ENCODE measurements at places on chromosomes 4 and X.

GRCh38 chrX:41449131-41449530 is 2.0 kb downstream of the NYX start:
- no peak for DNase-seq

DNA sequence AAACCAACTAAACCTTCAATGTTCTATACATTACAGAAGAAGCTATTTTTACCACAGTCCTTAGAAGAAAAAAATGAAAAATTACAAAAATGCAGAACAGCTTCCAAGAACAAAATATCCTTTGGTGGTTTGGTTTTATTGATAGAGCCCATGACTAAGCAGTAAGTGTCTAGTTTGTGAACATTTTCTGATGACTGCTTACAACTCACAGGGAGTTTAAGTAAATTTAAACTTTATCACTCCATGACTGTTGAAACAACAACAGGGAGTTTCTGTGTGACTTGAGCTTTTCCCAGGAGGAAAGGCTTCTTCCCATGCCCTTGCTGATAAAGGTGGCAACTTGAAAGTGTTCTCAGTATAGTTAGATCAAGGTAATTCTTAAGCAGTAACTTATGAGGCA is 2.9 kb downstream of the PF4 start:
- DNase-seq = no peak

DNA sequence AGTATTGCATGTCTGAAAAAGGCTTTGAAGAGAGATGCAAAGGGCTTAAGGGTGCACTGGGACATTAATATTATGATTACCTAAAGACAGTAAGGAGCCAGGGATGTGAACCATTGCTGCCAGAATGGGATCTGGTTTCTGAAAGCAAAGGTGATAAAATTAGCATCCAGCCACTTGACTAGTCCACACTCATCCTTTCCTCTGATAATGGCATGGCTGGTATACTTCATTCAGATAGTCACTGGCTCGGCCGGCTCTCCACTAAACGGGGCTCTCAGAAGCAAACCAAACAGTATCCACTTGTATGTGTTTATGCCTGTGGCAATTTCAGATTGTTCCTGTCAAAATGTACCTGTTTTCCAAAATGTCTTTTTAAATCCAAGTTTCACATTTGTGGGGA is 46.4 kb downstream of the MAMLD1 start:
- DNase-seq = no peak

GRCh38 chr4:145812919-145813318 is 125.7 kb downstream of the ZNF827 start:
- DNase-seq = no peak

DNA sequence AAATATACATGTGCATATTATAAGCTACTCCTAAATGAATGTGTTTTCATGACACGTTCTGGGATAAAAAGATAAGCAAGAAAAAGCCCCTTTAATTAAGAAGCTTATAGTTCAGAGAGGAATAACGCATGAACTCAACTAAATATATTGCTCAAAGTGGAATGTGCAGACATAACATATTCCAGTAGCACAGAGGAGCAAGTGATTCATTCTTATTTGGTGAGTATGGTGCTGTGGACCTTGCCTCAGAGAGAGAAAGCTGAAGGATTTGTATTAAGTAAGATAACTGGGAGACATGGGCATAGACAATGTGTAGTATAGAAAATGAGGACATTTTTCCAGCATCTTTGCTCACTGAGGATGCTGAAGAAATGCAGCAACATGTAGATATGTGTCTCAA is 76.8 kb downstream of the CFAP299 start:
- DNase-seq = no peak

- DNase-seq = no peak
Observed at GRCh38 chr4:38659346-38659745, 4.7 kb upstream of the KLF3 start.

GRCh38 chr4:153204247-153204671 is at the start of gene TRIM2:
Gene TRIM2 (plus strand): TSS chr4:153204443. CDS start chr4:153204531, 88 bp downstream.
- no peak for DNase-seq

DNA sequence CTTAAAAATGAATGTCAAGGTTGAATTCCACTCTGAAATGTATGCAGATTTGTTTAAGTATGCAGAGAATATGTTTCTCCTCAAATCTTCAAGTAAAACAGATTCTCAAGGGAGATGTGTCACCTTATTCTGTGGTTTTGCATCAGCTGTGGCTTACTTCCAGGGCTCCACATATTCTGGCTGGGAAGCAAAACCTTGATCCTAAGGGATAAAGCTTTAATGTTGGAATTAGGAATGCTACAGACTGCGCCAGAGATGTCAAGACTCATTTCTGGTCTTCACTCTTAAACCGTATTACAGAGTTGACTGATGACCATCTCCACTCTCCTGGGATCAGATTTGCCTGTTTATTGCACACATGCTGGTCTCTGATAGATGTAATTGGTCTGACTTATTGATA is 143.9 kb upstream of the DIPK2B start:
- no peak for DNase-seq

- no peak for DNase-seq
Observed at GRCh38 chrX:45630078-45630477, 429.4 kb upstream of the DIPK2B start.

- no peak for DNase-seq
Observed at GRCh38 chr4:6478546-6479220, 6.3 kb upstream of the PPP2R2C start.

GRCh38 chr4:161442921-161443320 is 720.9 kb downstream of the FSTL5 start:
- no peak for DNase-seq

DNA sequence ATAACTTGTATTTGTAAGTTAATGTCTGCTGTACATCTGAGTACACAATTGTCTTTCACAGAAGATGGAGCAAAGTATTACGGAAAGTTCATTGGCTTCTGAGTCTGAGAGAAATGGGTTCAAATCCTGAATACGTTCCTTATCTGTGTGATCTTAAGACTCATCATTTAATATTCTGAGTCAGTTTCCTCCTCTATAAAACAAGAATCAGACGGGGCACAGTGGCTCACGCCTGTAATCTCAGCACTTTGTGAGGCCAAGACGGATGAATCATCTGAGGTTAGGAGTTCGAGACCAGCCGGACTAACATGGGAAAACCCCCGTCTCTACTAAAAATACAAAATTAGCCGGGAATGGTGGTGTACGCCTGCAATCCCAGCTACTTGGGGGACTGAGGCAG is 57.8 kb downstream of the APBB2 start:
- DNase-seq = no peak

GRCh38 chr4:41146716-41147506 is 67.4 kb downstream of the APBB2 start:
- DNase-seq = no peak

- DNase-seq = no peak
Observed at GRCh38 chrX:112786076-112786475, 54.6 kb downstream of the AMOT start.

- no peak for DNase-seq
Observed at GRCh38 chr4:189835505-189835904, 105.2 kb upstream of the FRG1 start.

Data from activated naive CD4-positive, alpha-beta T cell treated with anti-CD3 and anti-CD28 coated beads, Interleukin-2, amount 50 U/mL, for 16 hours (primary cell).